ENCODE measurements at places on chromosomes 3 and 15.

- DNase-seq = no peak
These were observed 27.1 kb upstream of the MAP3K13 start for GRCh38 chr3:185335799-185336198.

DNA sequence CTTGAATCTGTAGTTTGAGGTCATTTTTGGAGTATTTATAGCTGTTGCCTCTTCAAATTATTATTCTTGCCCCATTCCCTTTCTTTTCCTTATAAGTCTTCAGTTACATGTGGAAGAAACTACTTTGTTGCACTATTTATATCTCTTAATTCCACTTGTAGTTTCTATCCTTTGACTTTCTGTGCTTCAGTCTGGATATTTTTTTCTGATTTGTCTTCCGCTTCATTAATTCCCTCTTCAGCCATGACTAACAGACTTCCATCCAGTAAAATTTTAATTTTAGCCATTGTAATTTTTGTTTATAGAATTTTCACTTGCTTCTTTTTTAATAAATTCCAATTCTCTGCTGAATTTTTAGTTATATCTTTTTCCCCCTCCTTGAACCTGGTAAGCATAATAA is 15.7 kb upstream of the VEPH1 start:
- no peak for DNase-seq

- no peak for DNase-seq
These were observed 361.4 kb upstream of the TRIM42 start for GRCh38 chr3:140316466-140316865.

GRCh38 chr3:44396200-44397171 is 57.9 kb downstream of the TCAIM start:
- DNase-seq = no peak

DNA sequence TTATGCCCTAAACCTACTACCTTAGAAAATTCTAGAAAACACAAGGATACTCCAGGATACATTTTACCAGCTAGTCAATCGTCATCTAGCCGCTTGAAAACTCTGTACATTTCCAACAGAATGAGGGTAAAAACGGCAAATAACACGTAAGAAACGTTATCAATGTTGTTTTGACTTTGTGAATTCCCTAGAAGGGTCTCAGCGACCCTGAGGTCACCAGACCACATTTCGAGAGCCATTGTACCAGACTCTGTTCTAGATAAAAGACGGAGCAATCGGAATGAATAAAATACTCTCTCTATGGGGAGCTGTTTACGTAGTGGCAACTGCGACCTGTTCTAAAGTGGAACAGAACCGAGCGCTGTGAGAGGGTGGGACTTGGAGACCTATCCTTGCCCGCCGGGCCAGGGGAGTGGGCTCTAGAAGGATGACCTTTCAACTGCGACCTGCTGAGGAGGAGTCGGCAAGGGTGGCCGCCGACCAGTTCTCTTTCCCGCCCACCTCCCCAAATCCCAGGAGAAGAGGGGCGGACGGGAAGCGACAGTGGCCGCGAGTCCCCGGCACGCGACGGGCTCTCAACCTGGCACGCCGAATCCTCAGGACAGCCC is 778 bp upstream of the AP4E1 start:
- no peak for DNase-seq

DNA sequence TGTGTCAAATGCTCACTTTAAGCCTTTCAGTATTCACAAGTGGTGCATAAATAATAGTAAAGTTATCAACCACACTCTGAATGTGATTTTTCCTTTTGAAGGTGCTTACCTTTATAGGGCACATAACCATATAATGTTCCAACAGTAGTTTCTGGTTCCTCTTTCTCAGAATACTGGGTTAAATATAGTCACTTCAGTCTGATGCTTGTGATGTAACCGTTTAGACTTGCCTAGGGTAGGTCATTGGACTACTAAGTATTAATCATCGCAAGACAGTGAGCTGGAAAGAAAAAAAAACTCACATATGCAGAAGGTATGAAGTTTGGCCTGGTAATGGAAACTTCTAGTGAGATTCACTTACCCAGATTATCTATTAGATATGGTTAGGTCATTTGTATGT is 1.9 kb downstream of the KBTBD8 start:
- no peak for DNase-seq

GRCh38 chr3:194750491-194750828 is 64.8 kb downstream of the FAM43A start:
- no peak for DNase-seq

- no peak for DNase-seq
These were observed 24.3 kb downstream of the THBS1 start for GRCh38 chr15:39605146-39605545.

DNA sequence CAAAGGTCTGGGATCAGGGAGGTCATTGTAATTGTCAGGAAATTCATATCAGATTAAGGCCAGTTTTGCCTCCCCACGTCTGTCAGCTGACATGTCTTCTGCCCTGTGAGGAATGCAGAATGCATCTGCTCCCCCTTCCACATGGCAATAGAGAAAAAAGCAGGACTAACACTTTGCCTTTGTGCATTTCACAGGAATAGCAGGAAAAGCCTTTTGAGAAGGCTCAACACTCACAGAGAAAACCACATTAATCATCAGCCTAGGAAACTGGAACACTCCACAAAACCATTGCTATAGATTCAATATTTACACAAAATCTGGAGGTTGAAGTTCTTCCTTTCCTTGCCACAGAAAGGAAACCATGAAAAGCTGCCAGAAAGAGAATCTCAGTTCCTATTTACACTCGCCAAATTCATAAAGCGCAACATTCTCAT is 165.2 kb upstream of the HES1 start:
- no peak for DNase-seq

DNA sequence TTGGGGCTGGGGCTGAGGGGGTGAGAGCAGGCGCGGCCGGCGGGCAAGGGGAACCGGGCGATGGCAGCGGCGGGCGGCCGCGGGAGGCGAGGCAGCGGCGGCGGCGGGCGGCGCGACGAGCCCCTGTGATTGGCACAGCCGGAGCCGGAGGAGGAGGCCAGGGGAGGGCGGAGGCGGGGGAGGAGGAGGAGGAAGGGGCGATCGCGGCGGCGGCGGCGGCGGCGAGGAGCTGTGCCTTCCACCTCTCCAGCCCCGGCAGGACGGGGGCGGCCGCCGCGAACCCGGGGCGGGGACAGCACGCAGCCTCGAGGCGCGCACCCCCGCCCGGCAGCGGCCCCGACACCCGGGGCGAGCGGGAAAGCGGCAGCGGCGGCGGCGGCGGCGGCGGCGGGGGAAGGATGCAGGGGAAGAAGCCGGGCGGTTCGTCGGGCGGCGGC is at the start of gene SLCO3A1:
Gene SLCO3A1, plus strand, starts transcription at position 198 of the 437 bp plus-strand sequence.
- DNase-seq = peak; percentile 28

DNA sequence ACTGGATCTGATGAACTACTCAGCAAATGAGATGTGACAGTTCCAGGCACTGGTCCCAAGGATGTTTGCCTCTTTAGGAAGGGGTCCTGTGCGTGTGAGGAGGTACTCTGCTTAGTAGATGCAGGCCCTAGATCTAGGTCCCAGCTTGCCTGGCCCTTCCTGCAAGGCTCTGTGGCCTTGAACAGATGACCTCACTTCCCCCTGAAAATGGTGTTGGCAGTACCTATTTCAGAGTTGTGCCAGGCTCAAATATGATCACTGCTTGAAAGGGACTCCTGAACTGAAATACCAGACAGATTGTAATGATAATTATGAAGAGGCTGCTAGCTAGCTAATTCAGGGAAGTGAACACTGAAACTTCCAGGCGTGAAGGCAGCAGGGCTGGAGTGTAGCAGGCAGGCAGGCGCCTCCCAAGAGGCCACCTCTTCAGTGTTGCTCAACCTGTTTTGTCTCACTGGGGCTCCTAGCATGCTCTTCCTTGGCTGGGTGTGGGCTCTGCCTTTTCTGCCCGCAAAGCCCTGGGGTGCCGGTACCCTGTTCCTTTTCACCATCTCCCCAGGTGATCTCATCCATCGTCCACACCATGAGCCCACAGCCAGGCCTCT is 24.1 kb upstream of the CPNE9 start:
- DNase-seq = no peak

DNA sequence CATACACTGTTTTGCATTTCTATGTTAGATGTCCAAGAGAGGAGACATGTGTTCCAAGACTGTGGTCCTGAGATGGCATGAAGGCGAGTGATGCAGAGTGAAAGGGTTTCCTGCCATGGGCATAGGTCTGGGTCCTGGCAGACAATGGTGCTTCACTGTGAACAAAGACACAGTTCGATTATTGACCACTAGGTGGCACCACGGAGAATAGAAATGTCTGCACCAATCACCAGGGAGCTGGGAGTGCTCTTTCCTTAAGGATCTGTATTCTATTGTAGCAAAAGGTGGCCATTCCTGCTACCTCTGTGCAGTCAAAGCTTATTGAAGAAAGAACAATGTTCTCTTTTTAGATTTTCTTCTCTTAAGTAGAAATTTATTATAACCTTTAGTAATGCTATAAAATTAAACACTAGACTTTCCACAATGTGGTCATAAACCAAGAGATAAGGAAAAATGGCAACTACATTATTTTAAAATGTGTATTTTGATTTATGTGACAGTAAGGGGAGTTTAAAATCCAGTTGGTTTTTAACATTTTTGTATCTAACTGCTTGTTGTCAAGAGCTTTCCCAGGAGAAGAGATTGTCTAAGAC is 88.7 kb downstream of the GABRG3 start:
- no peak for DNase-seq

- DNase-seq = no peak
These were observed 31.7 kb downstream of the TLE3 start for GRCh38 chr15:70066004-70066403.

- DNase-seq = no peak
These were observed 169.6 kb downstream of the UACA start for GRCh38 chr15:70593795-70594194.

GRCh38 chr3:155362808-155363689 is 69.6 kb upstream of the STRIT1 start:
- DNase-seq = no peak

- DNase-seq = no peak
These were observed 11.3 kb upstream of the NMNAT3 start for GRCh38 chr3:139689122-139689521.

DNA sequence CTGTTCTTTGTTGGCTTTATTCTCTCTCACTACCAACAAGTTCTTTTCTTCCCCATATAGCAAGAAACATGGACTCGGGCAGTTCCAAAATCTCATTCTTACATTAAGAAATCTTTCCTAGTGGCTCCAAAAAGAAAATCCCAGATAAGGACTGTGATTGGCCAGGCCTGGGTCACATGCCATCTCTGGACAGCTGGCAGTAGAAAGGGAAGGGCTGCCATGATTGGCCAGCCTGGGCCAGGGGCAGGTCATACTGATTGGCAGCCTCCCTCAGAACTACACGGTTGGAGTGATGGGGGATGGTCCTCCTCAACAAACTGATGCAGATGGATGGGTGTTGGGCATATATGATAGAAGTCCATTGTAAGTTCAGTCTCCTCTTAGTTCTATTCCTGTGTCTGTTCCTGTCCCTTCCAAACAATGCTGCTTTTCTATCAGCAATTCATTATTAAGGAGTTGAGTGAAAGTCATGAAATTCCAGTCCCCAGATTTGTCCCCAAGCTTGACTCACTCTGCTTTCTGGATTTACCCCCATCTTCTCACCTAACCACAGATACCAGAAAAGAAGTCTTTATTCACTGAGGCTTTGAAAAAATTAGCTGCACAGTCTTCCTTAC is 175.5 kb downstream of the ATG7 start:
- no peak for DNase-seq

DNA sequence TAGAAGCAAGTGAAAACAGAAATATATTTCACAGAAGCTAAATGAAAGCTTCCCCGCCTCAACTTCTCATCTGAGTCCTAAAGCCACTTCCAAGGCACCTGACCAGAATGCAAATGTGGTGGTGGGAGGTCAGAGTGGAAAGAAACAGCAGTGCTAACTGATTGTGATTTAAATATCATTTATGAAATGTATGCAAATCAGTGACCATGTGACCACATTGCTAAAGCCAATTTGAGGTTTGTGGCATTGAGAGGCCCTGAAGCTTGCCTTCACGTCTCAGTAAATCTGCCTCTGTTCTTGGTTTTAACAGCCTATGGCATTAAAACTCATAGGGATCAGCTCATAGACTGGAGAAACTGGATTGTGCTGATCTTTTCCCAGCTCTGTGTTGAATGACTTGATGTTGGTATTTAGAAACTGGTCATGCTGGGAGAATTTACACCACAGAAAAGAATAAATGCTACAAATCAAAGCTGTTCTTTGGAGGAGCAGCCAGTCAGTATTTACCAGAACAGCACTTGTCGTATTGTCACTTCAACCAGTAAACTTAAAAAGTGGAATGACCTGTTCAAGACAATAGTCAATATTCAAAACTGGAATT is 481.4 kb upstream of the ALCAM start:
- no peak for DNase-seq

DNA sequence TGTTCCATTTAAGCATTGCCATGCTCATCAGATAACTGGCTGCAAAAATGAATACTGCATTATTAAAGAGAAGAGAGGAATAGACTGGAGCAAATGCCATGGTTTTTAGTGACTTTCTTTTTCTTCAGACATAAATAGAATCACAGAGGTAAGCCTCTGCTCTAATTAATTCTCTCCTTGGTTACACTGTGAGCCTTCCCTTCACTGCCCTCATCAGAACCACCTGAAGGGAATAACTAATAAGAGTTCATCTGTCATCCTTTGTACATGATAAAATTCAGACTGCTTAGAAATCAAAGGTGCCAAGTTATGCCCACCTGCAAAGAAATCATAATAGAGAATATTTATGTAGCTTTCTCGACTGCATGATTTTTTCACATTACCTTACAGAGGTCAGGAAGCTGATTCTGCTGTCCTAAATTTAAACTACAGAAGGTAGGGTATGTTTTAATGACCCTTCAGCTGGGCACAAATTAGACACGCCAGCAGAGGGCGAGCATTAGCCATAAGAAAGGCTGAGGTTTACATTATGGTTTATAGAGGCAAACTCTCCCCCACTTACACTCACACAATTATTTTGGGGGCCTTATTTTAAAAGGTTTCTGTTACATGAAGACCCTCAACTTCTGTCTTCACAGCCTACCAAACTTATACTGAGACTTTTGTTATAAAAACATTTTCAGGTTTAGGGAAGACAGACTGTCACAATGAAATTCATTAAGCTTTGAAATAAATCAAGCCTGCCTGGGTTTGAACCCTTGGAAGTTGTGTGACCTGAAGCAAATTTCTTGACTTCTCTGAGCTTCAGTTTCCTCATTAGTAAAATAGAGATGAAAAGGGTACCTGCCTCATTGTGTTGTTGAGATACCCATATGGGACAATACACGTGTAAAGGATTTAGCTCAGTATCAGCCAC is 15.3 kb upstream of the UNC13C start:
- DNase-seq = no peak

- no peak for DNase-seq
These were observed 18.9 kb downstream of the GREM1 start for GRCh38 chr15:32736701-32737061.

DNA sequence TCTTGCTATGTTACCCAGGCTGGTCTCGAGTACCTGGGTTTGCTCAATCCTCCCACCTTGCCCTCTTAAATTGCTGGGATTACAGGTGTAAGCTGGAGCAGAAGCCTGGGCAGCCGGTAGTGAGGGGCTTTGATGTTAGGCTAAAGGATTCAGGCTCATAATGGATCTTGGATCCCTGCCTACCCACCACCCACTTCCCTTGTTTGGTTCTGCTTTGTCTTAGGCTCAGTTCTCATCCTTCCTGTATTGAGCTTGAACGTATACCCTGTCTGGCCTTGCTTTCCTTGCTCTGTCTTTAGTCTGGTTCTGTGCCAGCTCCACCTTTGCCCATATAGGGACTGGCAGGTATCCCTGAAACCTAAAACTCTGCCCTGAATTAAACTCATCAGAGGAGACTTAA is 1.7 kb downstream of the PPCDC start:
- no peak for DNase-seq
